AG09309 (cell line): ENCODE measurements at places on chromosomes 3 and 15.

- DNase-seq: no peak
Measured at GRCh38 chr3:37489355-37489754, 315.0 kb upstream of the LRRFIP2 start.

- DNase-seq: no peak
Measured at GRCh38 chr3:57942388-57942787, 65.8 kb upstream of the FLNB start.

GRCh38 chr3:114499976-114500375 is 206.1 kb downstream of the TIGIT start:
- no peak for DNase-seq

DNA sequence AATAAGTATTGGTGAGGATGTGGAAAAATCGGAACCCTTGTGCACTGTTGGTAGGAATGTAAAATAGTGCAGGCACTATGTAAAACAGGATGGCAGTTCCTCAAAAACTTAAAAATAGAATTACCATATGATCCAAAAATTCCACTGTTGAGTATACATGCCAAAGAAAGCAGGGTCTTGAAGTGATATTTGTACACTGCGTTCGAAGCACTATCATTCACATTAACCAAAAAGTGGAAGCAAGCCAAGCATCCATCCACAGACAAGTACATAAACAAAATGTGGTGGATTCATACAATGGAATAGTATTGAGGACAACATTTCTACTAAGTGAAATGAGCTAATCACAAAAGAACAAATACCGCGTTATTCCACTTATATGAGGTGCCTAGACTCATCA is 200.7 kb downstream of the TJP1 start:
- DNase-seq: no peak

DNA sequence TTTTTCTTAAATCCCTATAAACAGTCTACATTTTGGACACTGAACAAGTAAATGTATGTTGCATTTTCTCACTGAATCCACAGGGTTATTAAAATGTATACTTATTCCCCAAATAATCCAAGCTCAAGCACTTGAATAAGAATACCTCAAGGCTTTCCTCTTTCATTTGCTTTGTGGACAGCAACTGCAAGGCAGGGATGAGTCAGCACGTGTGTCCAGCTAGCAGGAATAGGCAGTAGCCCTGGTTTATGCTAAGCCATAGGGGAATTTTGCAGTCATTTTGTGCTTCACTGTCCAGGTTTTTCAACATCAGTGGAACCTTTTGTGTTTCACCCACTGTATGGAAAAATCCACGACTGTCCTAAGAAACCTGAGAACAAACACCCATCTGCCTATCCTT is 96.7 kb upstream of the KCNMB2 start:
- DNase-seq: peak; percentile 33

DNA sequence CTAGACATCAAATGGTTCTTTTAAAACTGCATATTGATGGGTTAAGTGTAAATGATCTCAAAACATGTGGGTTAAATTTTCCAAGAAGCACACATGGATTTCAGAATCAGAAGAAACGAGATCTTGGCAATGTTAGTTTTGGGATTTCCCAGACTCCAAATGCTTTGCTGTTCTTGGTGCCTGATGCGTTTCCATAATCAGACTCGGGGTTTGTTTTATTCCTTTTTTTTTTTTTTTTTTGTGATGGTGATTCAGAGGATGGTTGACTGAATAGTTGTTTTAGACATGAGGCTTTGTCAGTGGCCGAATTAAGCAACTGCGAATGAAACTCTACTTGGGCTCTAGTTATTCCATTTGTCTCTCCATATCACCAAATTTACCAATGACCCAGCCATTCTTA is 52.2 kb upstream of the FAM98B start:
- DNase-seq: no peak

DNA sequence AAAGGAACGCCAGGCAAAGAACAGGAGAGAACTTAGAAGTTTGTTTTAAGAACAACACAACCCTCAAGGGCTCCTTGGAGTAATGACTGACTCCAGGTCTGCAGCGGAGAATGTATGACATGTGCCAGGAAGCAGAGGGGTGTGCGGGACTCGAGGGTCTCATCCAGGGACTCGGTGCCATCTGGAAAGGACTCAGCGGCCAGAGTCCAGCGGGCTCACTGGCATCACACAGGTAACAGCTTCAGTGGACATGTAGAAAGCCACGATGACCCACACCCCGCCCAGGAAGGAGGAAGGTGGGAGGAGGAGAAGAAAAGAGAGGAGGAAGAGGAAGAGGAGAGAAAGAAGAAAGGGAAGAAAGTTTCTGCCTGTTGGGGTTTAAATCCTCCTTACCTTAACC is 21.4 kb downstream of the GP9 start:
- DNase-seq: no peak

DNA sequence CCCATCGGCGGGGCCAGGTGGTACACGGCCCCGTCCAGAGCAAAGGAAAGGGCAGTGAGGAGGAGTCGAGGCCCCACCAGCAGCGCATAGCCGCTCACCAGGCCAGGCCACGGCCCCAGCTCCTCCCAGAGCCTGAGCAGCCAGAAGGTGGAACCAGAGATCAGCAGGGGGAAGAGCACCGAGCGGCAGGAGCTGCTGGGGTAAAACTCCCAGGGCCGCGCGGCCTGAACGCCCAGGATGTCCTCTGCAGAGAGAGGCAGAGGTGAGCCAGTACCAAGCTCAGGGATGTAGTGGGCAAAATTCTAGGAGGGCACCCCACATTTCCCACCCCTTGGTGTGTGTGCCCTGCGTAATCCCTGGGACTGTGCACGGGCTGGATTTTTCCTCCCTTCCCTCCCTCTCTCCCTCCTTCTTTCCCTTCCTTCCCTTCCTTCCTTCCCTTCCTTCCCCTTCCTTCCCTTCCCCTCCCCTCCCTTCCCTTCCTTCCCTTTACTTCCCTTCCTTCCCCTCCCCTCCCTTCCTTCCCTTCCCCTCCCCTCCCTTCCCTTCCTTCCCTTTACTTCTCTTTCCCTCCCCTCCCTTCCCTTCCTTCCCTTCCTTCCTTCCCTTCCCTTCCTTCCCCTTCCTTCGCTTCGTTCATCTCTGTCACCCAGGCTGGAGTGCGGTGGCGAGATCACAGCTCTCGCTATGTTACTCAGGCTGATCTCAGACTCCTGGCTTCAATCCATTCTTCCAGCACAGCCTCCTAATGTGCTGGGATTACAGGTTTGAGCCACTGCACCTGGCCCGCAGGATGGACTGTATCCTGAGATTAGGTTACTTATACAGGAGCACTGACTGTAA is 6.3 kb upstream of the NCBP2 start:
- no peak for DNase-seq

- DNase-seq: peak; percentile 52
Measured at GRCh38 chr3:31043184-31043819, 148.8 kb upstream of the GADL1 start.

GRCh38 chr3:150761831-150762661 is 923 bp downstream of the SIAH2 start:
- no peak for DNase-seq

- DNase-seq: no peak
Measured at GRCh38 chr3:55570271-55570711, 83.2 kb upstream of the WNT5A start.

DNA sequence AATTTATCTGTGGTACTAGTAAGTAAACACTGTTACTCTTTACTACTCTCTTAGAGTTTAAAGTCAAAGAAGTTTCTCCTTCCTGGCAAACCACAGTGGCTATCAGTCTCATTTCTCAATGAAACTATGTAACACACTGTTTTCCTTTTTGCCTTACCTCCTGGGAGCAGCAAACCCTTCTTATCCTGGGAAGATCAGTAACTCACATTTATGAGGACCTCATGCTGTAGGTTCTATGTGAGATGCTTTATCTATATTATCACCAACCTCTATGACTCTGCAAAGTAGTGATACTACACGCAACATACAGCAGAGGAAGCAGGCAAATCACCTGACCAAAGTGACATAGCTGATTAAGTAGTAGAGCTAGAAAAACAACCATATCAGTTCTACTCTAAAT is 35.3 kb downstream of the PBRM1 start:
- DNase-seq: no peak

GRCh38 chr3:135908225-135908624 is 57.3 kb upstream of the PPP2R3A start:
- no peak for DNase-seq

DNA sequence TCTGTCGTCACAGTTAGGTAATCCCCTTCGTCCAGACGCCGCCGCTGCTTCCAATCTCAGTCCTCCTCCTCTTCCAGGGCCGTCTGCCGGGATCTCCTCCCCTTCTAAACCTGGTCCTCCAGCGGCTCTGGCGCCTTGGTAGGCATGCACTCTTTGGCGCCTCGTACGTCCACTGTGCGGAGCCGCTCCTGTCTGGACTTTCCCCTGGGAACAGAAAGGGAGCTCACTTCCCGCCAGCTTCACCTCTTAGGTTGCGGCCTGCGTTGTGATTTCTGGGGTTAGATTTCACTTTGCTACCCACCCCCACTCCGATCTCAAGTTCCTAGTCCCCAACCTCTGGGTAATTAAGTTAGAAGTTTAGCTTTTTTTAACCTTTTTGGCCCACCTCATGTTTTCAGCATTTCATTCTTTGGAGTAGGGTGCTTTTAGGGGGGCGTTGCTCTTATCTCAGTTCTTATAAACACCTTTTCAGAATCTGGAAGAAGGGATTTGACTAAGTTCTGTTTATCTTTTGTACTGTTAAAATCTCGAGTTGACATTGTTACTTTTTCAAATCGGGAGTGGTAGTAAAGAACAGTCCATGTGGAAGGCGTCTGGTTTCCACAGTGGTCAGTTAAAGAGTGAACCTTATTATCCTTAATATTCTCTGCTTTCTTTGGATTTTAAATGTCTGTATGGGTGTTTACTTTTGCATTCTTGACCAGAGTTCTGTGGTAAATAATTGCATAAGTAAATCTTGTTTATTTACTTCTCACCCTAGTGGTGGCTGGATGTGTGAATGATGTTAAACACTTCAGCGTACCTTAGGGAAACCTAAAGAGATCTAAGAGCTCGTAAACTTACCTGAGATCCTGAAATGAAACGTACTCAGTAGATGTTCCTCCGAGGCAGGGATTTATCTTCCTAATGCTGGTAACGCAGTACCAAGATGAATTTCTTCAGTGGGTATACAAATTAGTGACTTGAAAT is 611 bp downstream of the CTDSPL2 start:
- peak; percentile 8 for DNase-seq

GRCh38 chr15:85496151-85496550 is 115.7 kb downstream of the AKAP13 start:
- no peak for DNase-seq

GRCh38 chr3:98788651-98789050 is 25.5 kb downstream of the ST3GAL6 start:
- no peak for DNase-seq

DNA sequence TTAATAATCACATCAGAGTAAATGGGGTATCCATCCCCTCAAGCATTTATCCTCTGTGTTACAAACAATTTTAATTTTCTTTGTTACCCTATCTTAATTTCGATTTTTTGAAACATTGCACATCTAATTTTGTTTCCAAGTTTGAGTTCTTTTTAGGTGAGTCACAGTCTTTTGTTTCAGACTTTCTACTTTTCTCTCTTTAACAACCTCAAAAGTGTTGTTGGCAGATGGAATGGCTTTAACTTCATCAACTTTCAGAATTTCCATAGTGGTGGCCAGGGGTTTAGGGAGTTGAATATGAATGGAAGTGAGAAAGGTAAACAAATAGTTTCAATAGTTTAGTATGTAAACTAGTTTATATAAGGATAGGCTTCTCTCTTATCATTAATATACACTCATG is 223.0 kb upstream of the MLF1 start:
- DNase-seq: peak; percentile 7

DNA sequence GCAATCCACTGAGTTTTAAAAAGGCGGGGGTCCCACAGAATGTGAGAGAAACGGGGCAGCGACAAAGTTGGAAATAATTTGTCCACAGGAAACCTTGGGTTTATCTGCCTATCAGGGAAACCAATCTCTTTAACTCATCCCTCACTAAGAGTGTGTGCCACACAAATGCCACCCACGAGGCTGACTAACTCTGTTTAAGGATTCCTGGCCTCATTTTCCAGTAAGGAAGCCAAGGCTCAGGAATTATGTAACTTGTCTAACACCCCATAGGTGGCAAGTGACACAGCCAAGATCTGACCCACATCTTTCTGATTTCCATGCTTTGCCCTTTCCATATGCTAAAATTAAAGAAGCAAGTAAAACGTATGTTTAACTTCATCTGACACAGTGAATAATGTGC is 263.2 kb downstream of the CNTN3 start:
- DNase-seq: no peak

DNA sequence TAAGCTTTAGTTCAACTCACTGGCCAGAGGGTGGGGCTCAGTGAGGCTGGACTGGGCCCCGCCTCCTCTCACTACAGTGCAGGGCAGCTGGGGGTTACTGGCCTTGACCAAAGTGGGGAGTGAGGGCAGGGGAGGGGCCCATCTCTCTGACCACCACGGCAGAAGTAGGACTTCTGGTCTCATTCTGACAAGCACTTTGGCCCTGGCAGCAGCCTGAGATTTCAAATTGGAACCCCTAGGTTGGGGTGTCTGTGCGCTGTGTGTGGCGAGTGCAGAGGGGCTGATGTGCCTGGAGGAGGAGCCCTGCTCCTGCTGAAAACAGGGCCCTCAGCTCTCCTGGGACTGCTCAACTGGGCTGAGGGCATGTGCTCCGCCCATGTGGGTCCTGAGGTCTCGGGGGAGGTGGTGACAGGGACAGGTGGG is 60.3 kb upstream of the RPL32 start:
- no peak for DNase-seq

DNA sequence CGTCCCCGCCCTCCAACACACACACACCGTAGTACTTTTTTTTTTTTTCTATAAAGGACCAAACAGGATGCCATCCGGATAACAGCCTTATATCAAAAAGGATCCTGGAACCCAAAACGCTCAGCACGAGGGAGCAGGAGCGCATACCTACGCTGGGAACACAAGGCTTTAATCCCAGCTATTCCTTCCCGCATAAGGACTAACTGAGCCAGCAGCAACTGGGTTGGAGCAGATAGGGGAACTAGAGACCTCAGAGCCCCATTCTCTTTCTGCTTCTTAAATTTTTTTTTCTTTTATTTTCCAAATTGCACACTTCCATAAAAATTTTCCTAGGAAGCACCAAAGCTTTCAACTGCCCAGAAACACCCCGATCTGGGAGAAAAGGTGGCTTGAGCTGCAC is 1.3 kb downstream of the TRANK1 start:
- no peak for DNase-seq
